T-helper 1 cell (primary cell): ENCODE measurements at places on chromosomes 2 and 18.

DNA sequence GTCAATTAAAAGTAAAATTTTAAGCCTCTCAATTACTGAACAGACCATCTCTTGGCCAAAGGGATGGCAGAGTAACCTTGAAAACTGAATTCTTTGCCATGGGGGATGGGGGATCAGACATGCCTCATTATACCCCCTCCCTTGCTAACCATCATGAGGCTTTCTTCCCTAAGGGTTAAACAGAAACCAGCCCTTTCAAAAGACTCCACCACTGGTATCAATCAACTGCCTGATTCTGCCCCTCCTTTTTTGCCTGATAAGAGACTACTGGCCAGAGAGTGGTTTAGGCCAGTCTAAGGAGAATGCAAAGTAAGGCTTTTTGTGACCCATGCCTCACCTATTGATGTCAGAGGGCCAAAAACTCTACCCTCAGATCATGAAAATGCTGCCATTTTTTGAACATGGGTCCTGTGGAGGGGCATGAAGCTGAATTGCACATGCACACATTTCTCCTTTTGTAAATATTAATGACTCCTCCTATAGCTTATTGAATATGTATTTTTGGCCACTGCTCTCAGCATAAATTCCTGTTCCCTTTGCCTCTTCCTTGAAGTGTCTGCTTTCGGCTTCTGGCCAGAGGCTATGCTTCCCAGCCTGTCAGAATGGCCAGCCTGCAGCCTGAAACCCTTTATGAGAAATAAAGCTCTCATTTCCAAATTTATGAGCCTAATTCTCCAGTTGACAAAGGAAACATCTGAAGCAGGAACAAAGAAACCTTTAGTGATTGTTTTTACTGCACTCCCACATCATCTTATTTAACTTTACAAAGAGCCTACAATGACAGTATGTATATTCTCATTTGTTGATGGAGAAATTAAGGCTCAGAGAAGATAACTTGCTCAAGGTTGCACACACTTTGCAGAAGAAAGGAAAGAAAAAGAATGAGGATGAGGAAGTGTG lies 270.7 kb upstream of the CELF4 start:
- DNase-seq: no peak

DNA sequence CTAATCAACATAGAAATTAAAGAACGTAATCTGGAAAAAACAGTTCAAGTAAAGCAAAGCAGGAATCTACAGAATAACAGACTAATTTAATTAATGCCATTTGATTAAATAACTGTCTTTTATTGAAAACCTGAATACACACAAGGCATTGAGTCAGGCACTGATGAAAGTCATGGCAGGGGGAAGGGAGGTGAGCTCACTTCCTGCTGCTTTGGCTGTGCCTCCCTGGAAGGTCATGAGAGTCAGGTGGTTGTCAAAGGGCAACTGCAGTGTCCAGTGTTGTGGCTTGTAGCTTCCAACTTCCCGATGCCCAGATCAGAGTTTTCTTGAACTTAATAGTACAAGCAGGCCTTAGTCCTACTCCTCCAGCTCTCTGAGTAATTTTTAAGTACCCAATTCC lies 180.9 kb downstream of the PID1 start:
- no peak for DNase-seq

- DNase-seq: no peak
Measured at GRCh38 chr2:214989187-214989586, 149.2 kb downstream of the ABCA12 start.

- DNase-seq: no peak
Measured at GRCh38 chr18:2964361-2965010, 48.5 kb downstream of the LPIN2 start.

GRCh38 chr2:45992741-45993475 lies 304.3 kb upstream of the EPAS1 start:
- no peak for DNase-seq

DNA sequence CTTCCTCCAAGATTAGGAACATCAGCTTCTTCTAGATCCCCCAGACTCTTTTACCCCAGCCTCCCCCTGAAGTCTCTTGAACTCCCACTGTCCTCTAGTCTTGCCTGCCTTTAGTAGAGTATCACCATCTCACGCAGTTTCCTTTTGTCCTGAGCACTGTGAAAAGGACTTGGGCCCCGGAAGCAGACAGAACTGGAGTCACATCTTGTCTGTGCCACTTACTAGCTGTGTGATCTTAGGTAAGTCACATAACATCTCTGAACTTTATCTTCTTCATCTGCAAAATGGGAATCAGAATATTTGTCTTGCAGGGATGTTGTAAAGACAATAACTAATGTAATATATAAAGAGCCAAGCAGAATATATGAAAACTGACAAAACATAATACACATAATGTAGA lies 8.4 kb upstream of the TRABD2A start:
- no peak for DNase-seq

- no peak for DNase-seq
Measured at GRCh38 chr2:468648-469336, 180.9 kb upstream of the ALKAL2 start.

- no peak for DNase-seq
Measured at GRCh38 chr18:48554610-48555400, 16.0 kb downstream of the CTIF start.
